ENCODE measurements at places on chromosomes 7 and 10. TPM values are rescaled to one million over a fixed set of nuclear protein-coding genes. Genes with fewer than 3 reads are reported as not detected.

CALML5 gene
- total RNA-seq: not detected

ASB10 gene
- not detected for total RNA-seq

STK32C gene
- total RNA-seq: 11.0 TPM

PAX4 gene
- total RNA-seq: not detected

TAS2R41 gene
- total RNA-seq: not detected

OR6B1 gene
- total RNA-seq: not detected

KCNH2 gene
- total RNA-seq: 0.36 TPM

NUDT5 gene
- total RNA-seq: 91.5 TPM

C10orf71 gene
- not detected for total RNA-seq

C10orf62 gene
- total RNA-seq: not detected

KIFBP gene
- 14.5 TPM for total RNA-seq

ACBD5 gene
- 19.7 TPM for total RNA-seq

NUDT13 gene
- 0.86 TPM for total RNA-seq

CYP2C19 gene
- not detected for total RNA-seq

NEUROD6 gene
- not detected for total RNA-seq

ICA1 gene
- total RNA-seq: 1.3 TPM

PRLHR gene
- total RNA-seq: not detected

PYROXD2 gene
- total RNA-seq: 8.6 TPM

PNLIP gene
- total RNA-seq: not detected

COL28A1 gene
- not detected for total RNA-seq

EBF3 gene
- total RNA-seq: not detected
